ENCODE measurements at places on chromosomes 2 and 18. TPM values are rescaled to one million over a fixed set of nuclear protein-coding genes. Genes with fewer than 3 reads are reported as not detected.

DNA sequence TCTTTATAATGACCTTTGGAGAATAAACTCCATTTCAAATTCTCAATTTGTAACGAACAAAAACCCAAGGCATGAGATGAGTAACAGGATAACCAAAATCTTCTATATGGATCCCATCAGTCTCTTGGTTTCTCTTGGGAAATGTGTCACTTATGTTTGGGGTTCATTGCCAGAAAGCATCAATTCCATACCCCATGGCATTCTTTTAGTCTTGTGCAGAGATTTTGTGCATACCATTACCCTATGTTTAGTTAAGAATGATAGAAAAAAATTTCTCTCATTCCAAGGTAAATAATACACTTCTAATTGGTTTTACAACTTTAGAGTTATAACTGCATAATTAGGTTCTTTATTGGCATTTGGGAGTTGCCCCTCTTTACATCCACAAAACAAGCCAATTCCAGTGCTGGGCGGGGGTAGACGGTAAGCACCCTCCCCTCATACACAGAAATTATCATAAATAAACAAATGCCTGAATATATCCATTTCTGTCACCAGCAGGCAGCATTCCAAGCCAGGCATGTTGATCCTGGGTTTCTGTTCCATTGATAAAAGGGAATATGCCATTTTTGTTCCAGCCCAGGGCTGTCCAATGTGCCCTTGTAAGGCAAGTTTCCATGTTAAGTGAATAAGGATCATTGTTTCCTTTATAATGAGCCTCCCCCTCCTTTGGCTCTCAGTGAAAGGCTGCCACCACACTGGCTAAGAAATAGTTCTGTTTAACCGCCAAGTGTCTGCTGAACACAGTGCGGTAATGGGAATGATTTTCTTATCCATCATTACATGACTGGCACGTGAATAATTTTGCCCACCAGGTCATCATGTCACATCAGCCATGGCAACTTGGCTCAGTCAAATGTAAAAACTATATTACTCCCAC lies 680.1 kb upstream of the ZEB2 start:
- no peak overlapping the region for H3K27ac ChIP-seq
- H3K27me3 ChIP-seq, result no peaks in the 10 kb centered on the region
- no peaks in the 10 kb centered on the region for H3K4me1 ChIP-seq
- no peak for DNase-seq

DNA sequence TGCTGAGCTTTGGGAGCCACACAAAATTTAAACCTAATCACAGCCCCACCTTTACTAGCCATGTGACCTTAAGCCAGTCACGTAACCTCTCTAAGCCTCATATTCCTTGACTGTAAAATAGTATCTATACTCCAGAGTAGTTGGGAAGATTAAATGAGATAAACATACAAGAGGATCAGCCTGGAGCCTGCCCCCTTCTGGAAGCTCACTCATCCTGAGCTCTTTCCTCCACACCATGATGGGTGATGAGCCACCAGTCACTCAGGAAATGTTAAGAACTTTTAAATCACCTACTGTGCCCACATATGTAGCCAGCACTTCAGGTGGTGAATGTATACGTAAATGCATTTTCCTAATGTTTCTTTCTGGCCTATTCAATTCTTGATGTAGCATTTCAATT lies 195.9 kb upstream of the DDX18 start:
- no peaks in the 10 kb centered on the region for H3K36me3 ChIP-seq
- no peaks in the 10 kb centered on the region for H3K4me1 ChIP-seq
- no peak for DNase-seq
- H3K4me3 ChIP-seq, result no peak overlapping the region
- H3K27ac ChIP-seq, result no peak overlapping the region

Gene ZC3H6
- 18.2 TPM for total RNA-seq

DNA sequence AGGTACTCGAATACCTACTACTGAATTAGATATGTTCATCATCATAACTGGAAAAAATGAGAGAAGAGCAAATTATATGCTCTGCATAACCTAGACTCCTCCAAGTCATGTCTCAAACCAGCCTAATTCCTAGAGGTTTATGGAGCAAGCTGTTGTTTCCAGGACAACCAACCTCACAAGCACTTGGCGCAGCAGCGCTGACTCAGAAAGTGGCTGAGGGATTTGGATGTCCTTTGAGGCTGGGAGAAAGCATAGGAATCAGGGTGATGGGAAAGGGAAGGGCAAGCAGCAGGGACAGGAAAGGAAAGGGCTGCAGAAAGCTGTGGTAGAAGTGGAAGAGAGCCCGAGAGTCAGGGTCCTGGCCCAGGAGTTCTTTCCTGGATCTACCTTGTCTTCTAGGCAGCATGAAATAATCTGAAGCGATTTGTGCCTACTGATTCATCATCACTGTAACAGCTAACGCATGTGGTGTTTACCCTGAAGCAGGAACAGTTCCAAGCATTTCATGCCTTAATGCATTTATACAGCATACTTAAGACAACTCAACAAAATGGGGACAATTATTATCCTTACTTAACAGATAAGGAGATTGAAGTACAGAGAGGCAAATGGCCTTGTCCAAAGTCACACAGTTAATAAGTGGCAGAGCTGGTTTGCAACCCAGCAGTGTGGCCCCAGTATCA lies 3.7 kb downstream of the PLEK start:
- no peak overlapping the region for H3K4me3 ChIP-seq
- H3K36me3 ChIP-seq, result no peaks in the 10 kb centered on the region
- no peaks in the 10 kb centered on the region for H3K4me1 ChIP-seq
- H3K27me3 ChIP-seq, result no peaks in the 10 kb centered on the region
- peak; percentile 62 for DNase-seq
- H3K27ac ChIP-seq, result no peak overlapping the region

DNA sequence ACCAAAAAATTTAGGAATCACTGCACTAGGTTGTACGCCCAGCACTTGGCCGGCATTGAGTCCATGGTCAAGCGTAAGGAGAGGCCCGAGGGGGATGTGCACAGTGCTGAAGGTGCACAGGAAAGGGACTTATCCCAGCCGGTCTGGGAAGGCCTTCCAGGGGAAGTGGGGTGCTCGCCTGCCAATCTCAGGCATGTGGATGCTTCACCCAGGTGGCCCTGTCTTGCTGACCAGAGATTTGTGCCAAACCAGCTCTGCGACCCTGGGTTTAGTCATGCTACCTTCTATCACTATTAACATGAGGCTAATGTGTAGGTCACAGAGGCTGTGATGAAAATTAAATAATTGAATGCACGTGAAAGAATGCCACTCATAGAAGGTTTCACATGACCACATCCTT lies 1.7 kb upstream of the ITM2C start:
- H3K27me3 ChIP-seq, result no peaks in the 10 kb centered on the region
- peak; percentile 59 for DNase-seq
- H3K4me1 ChIP-seq, result no peaks in the 10 kb centered on the region
- no peak overlapping the region for H3K4me3 ChIP-seq
- H3K36me3 ChIP-seq, result no peaks in the 10 kb centered on the region

Data from aorta (tissue), 5 donors.